ENCODE measurements at places on chromosomes 2 and 18. TPM values are rescaled to one million over a fixed set of nuclear protein-coding genes. Genes with fewer than 3 reads are reported as not detected.

Gene SERPINB10
- total RNA-seq = not detected

Gene UGT1A3
- total RNA-seq = not detected

Gene COL4A4
- total RNA-seq = 11.5 TPM

Gene PRADC1
- 54.8 TPM for total RNA-seq

Gene CD8B2
- total RNA-seq = not detected

Gene DLX1
- total RNA-seq = not detected

Gene SPR
- 46.1 TPM for total RNA-seq

Gene IL1F10
- not detected for total RNA-seq

Gene SMYD1
- not detected for total RNA-seq

Gene HOXD12
- not detected for total RNA-seq

Gene TRIM43
- total RNA-seq = not detected

Gene TUBB8B
- total RNA-seq = not detected

Gene GPR148
- not detected for total RNA-seq

Gene TNFAIP6
- 4.2 TPM for total RNA-seq

Gene PAX8
- total RNA-seq = 4.2 TPM

Gene CCDC85A
- 10.3 TPM for total RNA-seq

Gene FZD7
- total RNA-seq = 3.8 TPM

Gene DYNAP
- total RNA-seq = not detected

Gene REG1B
- not detected for total RNA-seq

Gene CPLX4
- not detected for total RNA-seq

Gene AGXT
- not detected for total RNA-seq

Gene C2orf80
- total RNA-seq = not detected

Gene CD28
- total RNA-seq = 3.6 TPM

Gene CCDC74A
- total RNA-seq = 6.3 TPM

Gene APCDD1
- 143 TPM for total RNA-seq

Gene NCKAP5
- 4.3 TPM for total RNA-seq

Gene NOSTRIN
- total RNA-seq = 97.5 TPM

Gene GCG
- not detected for total RNA-seq

Gene OXER1
- 0.75 TPM for total RNA-seq

Gene SRD5A2
- under 0.01 TPM for total RNA-seq

Gene SULT1C4
- total RNA-seq = 2.4 TPM

Gene GPAT2
- 7.0 TPM for total RNA-seq
